NCI-H2227 treated with DMSO at 0.1 percent for 48 hours (cell line): ENCODE measurements at places on chromosomes 6 and 20.
A peak's percentile ranks its signal among the peaks of the same experiment; 100 is the strongest.

GRCh38 chr20:41956338-41957074 lies 338.3 kb upstream of the CHD6 start:
- DNase-seq, result no peak

DNA sequence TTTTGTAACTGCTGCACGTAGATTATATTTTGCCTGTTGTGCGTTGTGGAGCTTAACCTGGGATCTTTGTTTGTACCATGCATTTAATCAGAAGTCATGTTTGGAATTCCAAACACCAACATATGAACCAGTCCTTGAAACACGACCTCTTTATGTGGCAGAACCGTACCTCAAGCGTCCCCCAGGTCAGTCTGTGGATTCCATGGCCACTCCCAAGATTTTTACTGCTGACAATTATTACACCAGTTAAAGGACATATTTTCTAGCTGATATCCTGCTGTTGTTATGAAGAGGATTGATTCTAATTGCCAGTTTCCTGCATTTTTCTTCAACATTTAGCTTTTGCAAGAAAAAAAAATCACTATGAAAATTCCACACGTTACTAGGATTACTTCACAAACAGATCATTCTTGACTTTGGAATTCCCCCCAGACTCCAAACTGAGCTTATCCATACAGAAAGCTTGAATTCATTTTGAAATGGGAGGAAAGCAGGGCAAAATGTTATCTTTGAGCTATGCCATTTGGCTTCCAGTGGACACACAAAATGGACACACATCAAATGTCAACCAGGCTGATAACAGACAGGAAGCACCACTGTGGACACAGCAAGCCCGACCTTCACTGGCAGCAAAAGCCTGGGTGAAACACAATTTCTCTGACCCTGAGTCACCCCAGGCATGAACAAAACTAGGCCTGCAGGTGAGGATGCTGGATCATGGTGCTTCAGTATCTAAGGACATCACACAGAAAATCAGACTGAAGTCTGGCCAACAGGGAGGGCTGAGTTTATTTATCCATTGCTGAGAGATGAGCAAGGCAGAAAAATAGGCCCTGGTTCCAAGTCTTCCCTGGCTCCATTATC lies 542.9 kb upstream of the JAG1 start:
- DNase-seq, result no peak

DNA sequence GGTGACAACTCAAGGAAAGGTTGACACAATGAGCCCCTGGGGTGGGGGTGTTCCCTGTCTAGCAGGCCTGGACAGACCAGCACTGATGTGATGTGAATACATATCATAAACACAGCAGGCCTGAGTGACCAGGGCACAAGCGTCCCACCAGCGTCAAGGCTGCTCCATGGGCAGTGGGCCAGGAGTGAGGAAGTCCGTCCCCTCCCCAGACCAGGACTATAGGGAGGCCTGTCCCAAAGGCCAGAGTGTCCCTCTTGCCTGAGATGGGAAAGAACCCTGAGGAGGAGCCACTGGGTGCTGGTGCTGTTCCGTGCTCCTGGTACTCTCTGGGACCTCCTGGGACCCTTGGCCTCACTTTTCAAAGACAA lies 44.6 kb downstream of the RRBP1 start:
- DNase-seq, result no peak

DNA sequence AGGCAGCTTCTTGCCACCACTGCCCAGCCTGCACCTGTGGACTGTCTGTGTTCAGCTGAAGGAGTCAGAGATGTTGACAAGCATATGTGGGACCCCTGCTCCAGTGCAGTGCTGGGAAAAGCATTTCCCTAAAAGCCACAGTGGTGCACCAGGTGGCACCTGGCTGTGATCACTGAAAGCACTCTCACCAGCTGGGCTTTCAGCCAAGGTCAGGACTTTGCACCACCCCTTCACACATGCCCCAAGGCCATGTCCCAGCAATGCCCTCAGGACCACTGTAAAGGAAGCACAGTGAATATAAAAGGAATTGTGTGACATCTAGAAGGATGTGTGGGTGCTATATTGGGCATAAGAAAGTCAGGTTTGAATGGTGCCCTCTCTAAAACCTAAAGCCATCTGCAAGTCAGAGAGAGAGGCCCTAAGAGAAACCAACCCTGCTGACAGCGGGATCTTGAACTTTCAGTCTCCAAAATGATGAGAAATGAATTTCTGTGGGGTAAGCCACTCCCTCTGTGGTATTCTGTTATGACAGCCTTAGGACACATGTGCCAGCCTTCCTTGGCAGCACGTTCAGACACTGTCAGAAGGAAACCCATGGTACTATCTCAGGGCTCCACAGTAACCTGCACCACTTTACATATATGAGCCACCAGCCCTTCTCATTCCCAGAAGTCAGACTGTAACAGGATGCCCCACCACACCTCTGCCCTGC lies 30.7 kb downstream of the CBLN4 start:
- DNase-seq, result no peak

DNA sequence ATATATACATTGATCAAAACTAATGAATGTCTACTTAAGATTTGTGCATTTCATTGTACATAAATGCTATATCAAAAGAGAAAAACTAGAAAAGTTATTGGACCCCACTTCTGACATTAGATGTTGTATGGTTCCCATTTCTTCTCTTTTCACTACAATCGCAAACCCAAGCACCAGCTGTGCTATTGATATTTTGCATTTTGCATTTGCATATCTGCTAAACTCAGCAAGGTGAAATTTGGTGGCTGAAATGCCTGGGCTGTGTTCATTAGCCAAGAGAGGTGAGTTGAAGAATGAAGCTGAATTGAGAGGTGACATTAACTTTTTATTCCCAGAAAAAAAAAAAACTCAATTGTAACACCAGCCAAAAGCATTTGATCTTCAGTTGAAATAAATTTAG lies 232.1 kb upstream of the TENT5A start:
- DNase-seq, result no peak

DNA sequence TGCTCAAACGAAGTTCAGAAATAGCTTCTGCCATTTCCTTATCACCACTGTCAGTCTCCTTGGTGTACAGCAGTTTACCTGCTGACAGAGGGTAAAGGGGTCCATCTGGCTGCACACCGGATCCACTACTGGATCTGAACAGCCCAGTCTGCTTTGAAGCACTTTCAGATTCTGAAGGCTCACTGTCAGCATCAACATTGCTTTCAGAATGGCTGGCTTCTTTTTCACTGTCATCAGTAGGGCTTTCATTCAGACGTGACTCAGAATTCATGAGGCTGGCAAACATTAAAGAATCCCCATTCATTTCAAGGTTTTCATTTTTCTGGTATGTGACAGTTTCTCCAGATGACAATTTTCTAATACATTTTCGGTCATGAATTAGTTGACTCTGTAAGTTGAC lies 21.0 kb upstream of the PNISR start:
- DNase-seq, result no peak

- no peak for DNase-seq
Observed at GRCh38 chr20:12594410-12595088, 414.2 kb upstream of the SPTLC3 start.

DNA sequence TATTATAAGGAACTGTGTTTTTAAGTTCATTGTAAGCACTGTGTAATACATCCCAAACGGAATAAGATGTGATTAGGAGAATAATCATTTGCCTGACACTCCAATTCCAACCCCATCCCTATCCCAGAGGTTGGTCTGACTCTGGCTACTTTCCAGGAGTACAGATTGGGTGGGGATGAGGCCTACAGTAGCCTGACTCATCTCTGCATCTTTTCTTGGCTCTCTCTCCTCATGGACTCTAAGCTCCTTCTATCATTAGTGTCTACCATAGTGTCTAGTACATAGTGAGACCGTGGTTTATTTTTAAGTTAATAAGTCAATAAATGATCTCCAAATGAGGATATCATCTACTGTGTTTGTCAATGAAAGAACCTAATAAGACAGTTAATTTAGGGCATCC lies 92.2 kb upstream of the CNKSR3 start:
- DNase-seq, result no peak

- no peak for DNase-seq
Observed at GRCh38 chr20:41175727-41176330, 38.5 kb downstream of the PLCG1 start.

GRCh38 chr6:166958926-166959861 lies 2.8 kb upstream of the RNASET2 start:
- DNase-seq, result no peak

DNA sequence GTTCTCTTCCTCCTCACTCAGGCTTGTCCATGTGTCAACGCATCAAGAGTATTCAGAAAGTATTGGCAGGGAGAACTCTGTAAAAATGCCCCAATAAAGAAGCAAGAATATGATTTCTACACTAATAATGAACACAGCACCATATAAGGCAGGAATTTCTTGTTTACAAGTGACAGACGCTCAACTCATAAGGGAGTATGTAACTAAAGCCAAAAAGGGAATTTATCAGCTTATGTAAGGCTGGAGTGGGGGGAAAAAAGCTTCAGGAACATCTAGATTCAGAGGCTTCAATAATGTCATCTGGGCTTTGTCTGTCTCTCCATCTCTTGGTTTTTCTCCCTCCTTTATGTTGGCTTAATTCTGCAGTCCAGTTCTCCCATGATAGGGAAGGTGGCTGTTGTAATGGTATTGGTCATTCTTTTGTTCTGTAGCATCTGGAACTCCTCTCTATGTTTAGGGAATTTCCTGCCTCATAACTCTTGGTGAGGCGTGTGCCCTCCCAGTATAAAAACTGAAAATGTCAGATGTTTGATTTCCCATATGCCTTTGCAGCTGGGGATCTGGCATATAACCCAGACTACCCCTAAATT lies 125.1 kb upstream of the COL21A1 start:
- no peak for DNase-seq

DNA sequence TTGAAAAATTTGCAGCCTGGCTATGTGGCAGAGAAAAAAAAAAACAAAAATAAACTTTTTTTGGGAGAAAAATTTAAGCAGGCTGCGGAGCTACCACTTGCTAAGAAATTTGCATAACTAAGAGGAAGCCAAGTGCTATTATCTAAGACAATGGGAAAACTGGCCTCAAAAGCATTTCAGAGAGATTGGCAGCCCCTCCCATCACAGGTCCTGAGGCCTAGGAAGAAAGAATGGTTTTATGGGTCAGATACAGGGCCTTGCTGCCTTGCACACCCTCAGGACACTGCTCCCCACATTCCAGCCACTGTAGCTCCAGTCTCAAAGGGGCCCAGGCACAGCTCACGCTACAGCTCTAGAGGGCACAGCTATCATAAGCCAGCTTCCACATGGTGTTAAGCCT lies 777.9 kb downstream of the TENT5A start:
- no peak for DNase-seq

GRCh38 chr6:108746366-108746765 lies 101.9 kb upstream of the ARMC2 start:
- no peak for DNase-seq

- peak; percentile 87 for DNase-seq
Observed at GRCh38 chr6:31729979-31730630, 1.0 kb upstream of the DDAH2 start.

DNA sequence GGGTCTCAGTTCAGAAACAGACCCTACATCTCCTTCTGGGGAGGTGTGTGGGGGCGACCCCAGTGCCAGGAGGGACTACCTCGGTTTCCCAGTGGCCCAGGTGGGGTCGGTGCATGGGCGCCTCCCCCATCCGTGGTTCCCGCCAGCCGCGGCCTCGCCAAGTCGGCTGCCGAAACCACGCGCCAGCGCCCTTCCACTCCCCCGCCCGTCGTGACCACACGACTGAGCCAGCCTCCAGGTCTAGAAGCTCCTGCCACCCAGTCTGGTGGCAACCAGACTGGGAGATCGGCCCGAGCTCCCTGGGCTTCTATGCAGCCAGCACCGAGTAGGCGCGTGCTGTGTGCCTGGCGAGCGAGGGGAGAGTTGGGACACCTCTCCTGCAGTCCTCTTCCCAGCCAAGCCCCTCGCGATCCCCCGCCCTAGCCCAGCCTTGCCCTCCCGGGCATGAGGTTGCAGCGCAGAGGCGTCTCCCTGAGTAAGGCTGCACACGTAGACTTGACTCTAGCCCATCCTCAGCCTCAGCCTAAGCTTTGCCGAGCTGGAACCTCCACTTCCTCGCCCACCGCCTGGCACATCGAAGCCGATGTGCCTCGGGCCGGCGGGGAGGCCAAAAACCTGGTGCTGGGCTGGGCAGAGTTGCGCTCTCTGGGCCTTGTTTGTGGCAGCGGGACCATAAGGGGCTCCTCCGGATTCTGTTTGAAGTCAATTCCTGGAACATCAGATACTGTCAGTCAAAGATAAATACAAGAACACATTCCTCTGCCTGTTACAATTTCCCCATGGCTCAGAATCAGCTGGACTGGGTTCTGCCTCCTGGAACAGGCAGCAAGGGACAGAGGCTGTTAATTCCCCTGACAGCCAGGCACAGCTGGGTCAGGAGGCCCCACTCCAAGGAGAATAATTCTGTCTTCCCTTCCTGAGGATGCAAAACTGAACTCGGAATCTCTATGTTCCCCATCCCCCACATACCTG lies 1.5 kb upstream of the CPNE5 start:
- DNase-seq, result no peak

DNA sequence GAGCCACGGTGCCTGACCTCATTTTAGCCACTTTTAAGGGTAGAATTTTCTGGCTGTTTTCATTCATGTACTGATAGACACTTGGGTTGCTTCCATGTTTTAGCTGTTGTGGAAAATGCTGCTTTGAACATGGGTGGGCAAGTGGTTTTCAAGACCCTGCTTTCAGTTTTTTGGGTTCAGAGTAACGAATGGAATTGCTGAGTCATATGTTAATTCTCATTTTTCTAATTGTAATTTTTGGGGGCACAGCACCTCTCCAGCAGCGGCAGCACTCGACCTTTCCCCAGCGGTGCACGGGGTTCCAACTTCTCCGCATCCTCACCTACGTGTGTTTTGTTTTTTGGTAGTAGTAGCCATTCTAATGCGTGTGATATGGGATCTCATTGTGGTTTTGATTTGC lies 5.4 kb downstream of the NQO2 start:
- DNase-seq, result no peak

DNA sequence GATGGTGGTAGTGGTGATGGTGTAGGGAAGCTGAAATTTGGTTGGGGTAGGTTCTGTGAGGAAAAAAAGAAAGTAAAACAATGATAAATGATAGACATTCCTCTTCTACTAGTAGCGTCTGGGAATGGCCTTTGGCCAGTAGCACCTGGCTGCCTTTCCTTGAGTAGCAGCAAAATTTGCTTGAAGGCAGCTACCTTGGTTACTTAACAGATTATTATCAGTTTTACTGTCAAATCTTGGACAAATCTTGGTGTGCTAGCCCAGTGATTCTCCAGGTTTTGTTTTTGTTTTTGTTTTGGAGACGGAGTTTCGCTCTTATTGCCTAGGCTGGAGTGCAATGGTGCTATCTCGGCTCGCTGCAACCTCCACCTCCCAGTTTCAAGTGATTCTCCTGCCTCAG lies 26.4 kb downstream of the LIN28B start:
- no peak for DNase-seq

- no peak for DNase-seq
Observed at GRCh38 chr6:13015379-13015681, 298.8 kb downstream of the PHACTR1 start.

DNA sequence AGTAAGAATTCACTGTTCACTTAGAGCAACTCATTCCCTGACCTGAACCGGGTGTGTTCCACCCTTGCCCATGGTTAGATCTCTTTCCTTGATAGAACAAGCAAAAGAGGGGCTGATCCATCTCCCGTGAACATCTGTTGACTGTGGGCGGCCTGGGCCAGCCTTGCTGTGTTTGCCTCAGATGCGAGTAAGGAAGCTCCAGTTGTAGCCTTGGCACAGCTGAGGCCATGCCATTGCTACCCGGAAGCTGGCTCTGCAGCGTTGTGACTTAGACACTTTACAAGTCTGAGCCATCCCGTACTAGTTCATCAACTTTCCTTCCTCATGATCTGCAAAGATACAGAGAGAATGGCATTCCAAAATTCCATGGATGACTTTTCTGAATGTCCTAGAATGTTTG lies 139.0 kb downstream of the MAP3K4 start:
- DNase-seq, result no peak
